Fibroblast of the aortic adventitia (primary cell): ENCODE measurements at places on chromosomes 11 and 22. TPM values are rescaled to one million over a fixed set of nuclear protein-coding genes. Genes with fewer than 3 reads are reported as not detected.

MMP13 gene
- not detected in 2 replicates for total RNA-seq

CTSW gene
- not detected in 2 replicates for total RNA-seq

PGA5 gene
- not detected in 2 replicates for total RNA-seq

MIEF1 gene
- total RNA-seq: 24.0 and 27.7 TPM in 2 replicates

KCNJ4 gene
- not detected in 2 replicates for total RNA-seq

CCDC87 gene
- 0.45 and 1.1 TPM in 2 replicates for total RNA-seq

DEPDC7 gene
- 3.5 and 9.9 TPM in 2 replicates for total RNA-seq

GRAP2 gene
- not detected in 2 replicates for total RNA-seq

OR6A2 gene
- 0.27 and 0.33 TPM in 2 replicates for total RNA-seq

DCPS gene
- 4.3 and 11.4 TPM in 2 replicates for total RNA-seq

VSIG10L2 gene
- total RNA-seq: not detected in 2 replicates

SAA1 gene
- total RNA-seq: not detected in 2 replicates

OR52E8 gene
- total RNA-seq: not detected in 2 replicates

HIC2 gene
- 2.0 and 3.3 TPM in 2 replicates for total RNA-seq

TRIM49 gene
- total RNA-seq: not detected in 2 replicates

OR52H1 gene
- 0.41 and 0.81 TPM in 2 replicates for total RNA-seq

DLG2 gene
- total RNA-seq: 3.0 and 5.8 TPM in 2 replicates
